Activated CD4-positive, CD25-positive, alpha-beta regulatory T cell (primary cell): ENCODE measurements at places on chromosomes 12 and 14.

DNA sequence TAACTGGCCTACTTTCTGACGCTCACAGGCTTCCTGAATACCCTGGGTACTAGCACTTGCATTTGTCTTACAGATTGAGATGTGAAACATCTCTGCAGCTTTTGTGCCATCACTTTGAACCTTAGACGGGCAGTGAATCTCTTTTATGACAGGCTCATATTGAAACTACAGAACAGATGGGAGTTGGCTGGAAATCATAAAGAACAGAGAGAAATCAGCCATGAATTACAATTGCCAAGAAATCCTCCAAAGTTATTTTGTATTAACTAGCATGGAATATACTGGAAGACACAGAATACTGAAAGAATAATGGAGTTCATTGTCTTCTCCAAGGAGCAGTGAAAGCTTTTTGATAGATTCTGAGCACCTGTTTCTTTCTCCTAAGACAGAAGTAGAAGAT lies 32.7 kb downstream of the MYF5 start:
- no peak for DNase-seq

DNA sequence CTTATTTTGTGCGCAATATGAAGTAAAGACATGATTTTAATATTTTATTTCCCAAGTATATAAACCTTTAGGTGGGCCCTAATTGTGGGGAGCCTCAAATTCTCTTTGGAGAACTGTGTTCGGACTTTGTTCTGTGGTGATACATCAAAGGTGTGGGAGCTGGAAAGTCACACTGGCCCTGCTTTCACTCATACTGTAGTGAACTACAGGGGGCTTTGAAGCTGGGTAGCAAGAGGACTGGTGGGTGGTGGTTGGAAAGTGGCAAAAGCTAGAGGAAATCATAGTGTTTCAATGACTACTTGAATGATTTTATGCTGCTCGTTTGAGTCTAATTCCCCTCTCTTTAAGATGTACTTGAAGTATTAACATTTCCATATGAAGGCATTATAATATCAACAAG lies 13.2 kb downstream of the TTC6 start:
- no peak for DNase-seq

DNA sequence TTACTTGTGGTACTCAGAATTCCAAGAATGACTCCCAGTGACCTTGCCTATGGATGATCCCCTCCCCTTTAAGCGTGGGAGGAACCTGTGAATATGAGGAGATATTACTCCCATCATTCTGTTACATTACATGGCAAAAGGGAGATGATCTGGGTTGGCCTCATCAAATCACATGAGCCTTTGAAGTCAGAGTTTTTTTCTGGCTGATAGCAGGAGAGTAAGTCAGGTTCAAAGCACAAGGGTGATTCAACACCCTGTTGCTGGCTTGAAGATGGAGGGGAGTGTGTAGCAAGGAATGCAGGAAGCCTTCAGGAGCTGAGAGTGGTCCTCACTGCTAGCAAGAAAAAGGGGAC lies 9.1 kb upstream of the MDM2 start:
- DNase-seq: no peak

- no peak for DNase-seq
Measured at GRCh38 chr14:35750202-35750904, 58.7 kb downstream of the RALGAPA1 start.

- DNase-seq: no peak
Measured at GRCh38 chr12:90978117-90978770, 23.3 kb upstream of the CCER1 start.

- DNase-seq: no peak
Measured at GRCh38 chr14:63938198-63939005, 85.6 kb downstream of the SYNE2 start.

DNA sequence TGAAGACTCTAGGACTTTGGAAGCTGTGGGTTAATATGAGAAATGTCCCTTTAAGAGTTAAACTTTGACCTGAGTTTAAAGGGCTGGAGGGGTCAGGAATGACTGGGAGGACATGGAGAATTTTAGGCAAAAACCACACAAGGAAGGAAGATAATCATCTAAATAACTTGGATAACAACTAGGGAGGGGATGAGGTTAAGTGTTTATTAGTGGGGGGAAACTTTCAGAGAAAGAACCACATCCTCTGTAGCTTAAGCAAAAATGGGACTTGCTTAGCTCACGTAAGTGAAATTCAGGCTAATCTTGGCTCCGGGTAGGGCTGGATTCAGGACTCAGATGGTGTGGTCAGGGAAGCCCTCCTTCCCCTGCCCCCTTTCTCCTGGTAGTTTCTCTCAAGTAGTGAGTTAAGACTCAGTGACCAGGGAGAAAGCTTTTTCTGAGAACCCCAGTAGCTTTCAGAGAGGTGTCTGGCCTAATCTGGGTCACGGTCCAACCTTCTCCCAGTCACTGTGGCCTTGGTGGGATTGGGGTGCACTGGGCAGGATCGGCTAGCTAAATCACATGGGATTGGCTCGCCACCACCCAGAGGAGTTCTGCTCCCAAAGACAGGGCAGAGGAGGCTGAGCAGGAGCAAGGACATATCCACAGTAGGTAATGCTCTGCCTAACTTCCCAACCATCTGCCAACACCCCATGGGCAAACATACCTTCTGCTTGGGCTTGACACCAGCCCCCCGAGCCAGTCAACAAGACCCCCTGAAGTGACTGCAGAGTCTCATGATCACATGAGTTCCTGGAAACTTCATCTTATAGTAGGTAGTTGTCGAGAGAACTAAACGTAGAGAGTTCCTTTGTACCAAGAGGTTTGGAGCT lies 52.8 kb downstream of the ARF6 start:
- no peak for DNase-seq

DNA sequence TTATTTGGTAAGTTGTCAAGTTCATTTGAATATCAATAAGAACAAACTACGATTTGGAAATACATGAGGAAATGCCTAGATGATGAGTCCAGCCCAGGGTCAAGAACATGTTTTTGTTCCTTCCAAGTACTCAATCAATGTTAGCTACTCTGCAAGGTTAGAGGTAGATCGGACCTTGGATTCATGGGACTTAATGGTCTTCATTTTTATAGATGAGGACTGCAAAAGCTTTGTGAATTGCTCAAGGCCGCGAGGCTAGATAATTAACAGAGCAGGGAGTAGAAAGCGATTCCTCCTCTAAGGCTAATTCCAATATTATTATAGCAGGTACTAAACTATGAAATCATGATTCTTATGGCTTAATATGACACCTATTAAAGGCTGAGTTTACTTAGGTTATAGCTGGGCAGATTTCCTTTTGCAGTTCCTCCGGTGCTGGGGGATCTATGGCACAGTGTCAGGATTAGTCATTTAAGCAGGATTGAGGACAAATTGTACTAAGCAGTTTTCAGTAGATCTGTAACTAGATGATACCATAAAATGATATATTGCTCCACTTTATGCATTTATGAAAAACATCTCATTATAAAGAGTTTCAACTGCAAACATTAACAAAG lies 19.8 kb downstream of the NR1H4 start:
- no peak for DNase-seq

GRCh38 chr12:25001311-25001710 lies 52.4 kb upstream of the BCAT1 start:
- no peak for DNase-seq

- DNase-seq: no peak
Measured at GRCh38 chr14:27067961-27068360, 470.1 kb upstream of the NOVA1 start.

DNA sequence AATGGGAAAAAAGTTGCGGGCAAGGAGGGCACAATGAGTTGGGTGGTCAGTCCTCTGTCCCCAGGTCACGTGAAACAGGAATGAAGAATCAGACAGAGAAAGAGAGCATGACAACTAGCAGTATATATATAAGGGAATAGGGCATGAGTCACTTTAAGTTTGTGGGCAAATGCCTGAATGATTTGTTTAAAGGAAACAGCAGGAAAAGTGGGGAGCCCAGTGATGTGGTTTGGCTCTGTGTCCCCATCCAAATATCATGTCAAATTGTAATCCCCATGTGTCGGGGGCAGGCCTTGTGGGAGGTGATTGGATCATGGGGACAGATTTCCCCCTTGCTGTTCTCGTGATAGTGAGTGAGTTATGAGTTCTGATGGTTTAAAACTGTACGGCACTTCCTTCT lies 195.3 kb upstream of the IGF1 start:
- DNase-seq: no peak

GRCh38 chr12:113039911-113040445 lies 16.6 kb upstream of the DTX1 start:
- no peak for DNase-seq

DNA sequence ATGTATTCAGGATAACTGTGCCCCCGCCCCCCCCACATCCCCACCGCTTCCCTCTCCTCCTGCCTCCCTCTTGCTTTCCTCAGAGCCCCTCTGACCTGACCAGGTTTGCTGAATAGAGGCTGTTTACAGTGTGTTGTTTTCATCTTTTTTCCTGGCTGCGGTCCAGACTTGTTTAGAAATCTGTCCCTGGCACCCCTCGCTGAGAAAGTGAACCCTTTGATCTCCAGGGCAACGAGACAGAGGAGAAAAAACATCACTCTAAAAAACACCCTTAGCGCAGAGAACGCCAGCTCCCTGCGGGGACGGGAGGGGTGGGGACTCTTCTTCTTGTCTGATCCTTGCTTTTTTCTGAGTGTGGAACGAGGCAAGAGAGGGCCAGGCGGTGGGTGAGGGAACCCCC lies 22.5 kb downstream of the SDS start:
- DNase-seq: no peak

DNA sequence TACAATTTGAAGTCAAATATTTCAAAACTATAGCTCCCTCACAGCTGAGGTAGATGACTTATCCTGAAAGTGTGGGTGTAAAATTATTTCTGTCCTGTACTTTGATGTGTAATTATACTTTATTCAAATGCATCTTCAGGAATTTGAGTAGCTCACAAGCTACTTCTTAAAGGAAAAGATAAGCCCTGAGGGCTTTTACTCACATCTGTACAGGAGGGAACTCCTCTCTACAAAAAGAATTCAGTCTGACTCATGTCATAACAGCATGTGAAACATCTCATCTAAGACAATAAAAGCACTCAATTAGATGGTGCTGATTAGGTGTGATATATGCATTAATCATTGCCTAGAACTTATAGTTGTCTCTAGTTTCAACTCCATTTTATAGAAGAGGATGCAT lies 452.0 kb downstream of the PRKD1 start:
- DNase-seq: no peak

DNA sequence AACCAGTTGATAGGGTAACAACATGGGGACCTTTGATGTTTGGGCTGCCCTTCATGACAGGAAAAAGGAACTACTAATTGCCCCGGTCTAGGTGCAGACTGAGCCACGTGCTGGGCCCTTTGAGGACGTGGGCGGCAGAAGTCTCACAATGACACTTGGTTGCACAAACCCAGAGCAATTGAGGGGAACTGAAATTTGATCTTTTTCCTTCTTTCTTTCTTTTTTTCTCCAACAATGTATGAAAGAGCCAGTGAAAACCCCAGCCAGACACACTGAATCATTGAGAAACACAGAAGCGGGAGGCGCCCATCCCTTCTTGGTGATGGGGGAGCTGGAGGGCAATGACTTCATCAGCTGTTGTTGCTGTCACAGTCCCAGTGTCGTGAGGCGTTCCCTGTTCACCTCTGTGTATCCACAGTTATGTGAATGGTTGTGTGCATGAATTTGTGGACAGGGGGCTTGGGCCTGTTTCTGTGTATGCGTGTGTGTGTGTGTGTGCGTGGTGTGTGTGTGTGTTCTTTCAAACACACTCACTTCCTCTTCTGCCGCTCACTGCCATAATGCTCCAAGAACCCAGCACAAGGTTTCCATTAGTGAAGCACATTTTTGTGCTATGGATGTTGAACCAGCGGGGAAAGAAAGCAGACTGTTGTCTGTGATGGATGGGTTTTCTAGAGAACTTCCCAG lies 137.5 kb upstream of the CCND2 start:
- DNase-seq: peak; percentile 23

DNA sequence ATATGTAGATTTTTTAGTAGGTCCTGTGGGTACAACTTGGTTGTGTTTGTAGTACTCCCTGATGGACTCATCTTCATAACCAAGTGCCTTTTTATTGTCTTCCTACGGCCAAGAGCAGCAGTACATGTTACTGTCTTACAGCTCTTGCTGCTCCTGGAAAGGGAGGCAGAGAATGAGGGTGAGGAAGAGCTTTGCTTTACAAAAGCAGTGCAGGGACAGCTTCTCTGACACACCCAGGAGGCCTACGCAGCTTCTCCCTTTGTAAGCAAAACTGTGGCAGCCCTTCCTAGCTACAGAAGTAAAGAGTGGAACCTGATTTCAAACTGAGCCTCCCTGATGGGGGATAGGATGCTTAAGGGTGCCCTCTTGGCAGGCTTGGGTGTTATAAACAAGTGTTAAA lies 18.6 kb downstream of the MYRFL start:
- DNase-seq: no peak

DNA sequence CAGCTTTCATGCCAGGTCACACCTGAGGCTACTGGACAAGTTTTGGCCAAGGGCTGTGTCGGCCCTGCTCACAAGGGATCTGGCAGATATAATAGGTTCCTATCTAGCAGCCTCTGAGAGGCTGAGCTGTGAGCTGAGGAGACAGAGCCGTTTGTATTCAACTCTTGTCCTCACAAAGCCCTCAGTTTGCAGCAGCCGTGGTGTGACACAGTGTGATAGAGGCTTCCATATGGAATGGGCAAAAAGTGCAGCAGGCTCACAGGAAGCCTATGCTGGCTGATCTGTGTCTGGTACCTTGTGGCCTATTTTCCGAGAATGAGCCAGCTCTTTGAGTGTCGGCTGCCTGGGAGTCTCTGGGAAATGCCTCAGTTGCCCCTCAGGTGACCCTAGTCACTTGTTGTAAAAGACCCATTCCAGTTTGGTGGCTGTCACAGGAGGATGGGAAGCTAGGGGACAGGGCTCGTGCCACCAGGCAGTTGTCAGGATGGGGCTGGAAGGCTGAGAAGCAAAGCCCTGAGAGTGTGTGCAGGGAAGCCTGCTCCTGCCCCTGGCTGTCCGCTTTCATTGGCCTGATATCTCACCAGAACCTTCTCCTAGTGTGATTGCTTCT lies 16.1 kb downstream of the VRTN start:
- no peak for DNase-seq

DNA sequence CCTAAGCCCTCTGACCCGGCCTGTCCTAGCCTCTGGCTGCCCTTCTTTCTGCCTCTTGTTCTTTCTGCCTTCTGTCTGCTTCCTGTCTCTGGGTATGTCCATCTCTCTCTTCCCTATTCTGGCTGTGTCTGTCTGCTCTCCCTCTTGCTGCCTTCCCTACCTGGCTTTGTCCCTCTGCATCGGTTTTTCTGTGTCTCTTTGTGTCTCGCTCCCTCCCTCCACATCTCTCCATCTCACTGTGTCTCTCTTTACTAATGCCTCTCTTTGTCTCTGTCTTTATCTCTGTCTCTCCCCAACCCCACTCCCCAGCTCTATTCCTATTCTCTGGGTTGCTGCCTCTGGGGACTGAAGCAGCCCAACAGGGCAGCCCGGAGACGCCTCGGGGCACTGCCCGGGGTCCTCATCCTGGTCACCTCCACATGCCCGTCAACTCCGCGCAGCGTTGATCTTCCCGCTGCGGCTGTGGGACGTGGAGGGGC lies 10.1 kb downstream of the SHMT2 start:
- no peak for DNase-seq
